Activated naive CD8-positive, alpha-beta T cell treated with anti-CD3 and anti-CD28 coated beads for 36 hours (primary cell): ENCODE measurements at places on chromosomes 6 and 20. TPM values are rescaled to one million over a fixed set of nuclear protein-coding genes. Genes with fewer than 3 reads are reported as not detected.

- no peak for DNase-seq
Measured at GRCh38 chr6:40695750-40696415, 108.7 kb upstream of the LRFN2 start.

DNA sequence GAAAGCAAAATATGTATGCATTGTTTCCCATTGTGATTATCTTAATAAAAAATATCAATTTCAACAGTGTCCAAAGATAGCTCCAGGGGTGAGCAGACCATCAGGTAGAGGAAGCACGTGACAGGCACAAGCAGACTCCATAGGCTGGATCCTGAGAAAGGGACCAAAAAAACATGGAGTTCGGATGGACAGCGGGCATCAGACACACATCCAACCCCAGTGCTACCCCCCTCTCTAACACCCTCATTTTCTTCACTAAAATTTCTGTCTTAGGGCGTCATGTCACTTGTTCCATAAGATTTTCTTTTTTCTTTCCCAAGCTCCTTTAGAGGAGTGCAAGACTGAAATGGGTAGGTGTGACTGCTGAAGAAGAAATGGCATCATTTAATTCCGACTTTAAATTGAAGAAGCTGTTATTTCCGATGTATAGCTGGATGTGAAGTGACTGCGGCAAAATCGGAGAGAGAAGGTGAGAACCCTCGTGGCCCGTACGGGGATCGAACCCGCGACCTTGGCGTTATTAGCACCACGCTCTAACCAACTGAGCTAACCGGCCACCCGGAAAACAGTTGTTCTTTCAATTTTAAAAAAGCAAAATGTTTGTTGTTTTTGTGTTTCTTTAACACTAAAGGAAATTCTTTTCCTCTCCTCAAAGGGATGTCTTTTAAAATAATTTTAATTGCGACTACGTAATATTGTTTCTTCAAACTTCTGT, 10.3 kb upstream of the PRSS16 start:
- peak; percentile 57 for DNase-seq

DNA sequence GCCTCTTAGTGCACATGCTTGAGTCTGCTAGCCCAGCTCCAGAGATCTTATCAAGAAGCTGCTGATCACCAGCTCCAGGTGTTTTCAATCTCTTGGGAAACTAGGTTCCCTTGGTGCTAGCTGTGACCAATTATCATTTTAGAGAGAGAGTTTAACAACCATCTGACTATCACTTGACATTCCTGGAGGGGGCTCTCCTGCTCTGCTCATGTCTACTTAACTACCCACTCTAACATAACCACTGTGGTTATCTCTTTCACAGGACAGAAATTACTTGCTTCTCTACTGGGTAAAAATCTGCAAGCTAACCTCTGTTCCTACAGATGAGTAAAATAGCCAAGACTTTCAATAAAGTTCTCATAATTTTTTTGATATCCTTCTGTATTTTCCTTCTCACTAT, 823.4 kb upstream of the GJE1 start:
- DNase-seq = no peak

GRCh38 chr6:121582262-121582661, 146.8 kb downstream of the GJA1 start:
- DNase-seq = no peak

DNA sequence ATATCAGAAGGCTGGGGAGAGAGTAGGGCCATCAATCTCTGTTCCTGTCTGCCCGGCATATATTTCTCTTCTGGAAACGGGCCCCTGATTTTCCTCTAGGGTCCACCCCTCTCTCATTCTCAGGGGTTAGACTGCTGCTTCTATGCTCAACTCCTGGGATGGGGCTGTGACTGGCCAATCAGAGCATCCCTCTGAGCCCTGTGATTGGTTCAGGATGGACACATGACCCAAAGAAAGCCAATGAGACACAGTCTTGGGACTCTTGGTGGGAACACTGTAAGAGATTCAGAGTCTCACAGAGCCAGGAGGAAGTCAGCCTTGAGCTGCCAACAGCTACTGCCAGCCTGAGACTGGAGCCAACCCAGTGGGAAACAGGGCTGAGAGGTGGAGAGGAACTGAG, 31.0 kb upstream of the KCNB1 start:
- no peak for DNase-seq

GRCh38 chr6:139800837-139801236, 426.4 kb upstream of the CITED2 start:
- DNase-seq = no peak

DNA sequence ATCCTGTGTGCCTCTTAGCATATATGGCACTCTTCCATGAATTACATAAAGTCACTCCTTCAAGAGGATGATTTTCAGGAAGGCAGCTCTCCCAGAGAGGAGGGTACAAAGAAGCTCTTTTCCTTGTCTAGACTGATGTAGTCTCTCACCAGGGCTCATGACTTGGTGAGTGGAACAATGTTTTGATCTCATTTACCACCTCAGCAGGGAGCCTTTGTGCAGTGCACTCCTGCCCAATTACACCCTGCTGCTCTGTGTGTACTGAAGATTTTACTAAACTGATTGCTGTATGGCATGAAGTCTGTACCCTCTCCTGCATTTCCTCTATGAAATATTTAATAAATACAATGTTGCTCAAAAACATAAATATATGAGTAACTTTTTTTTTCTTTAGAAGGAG, 598.3 kb upstream of the HS3ST5 start:
- no peak for DNase-seq

GRCh38 chr20:40144581-40144980, 544.5 kb downstream of the MAFB start:
- DNase-seq = no peak

DNA sequence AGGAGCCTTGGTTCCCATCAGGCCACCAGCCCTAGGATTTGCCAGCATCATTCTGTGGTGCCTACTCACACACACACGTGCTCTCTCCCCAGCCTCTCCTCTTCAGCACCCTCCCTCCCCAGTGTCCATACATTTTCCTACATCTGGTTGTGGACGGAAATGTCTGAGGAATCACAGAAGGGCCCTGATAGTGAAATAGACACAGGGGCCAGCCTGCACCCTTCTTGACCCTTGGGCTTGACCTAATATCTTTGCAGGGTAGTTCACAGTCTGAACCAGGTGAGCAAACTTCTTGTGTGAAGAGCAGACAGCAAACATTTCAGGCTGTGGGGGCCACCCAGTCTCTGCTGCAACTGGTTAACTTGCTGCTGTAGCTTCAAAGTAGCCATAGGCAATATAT, 108.5 kb upstream of the NXT1 start:
- DNase-seq = no peak

DNA sequence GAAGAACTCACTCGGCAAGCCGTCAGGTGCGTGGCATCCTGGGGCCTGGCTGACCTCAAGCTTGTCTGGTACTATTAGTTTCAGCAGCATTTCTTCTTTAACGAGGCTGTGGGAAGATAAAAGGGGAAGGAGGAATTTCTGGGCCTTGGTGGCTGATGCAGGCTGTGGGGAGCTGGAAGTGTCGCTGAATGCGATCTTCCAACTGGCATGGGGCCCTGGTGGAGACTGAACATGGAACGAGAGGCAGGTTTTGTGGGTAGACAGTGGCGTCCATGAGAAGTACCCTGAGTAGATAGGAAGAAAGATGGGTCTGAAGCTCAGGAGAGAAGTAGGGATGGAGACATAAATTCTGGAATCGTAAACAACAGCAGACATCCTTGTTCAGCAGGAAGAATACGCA, 23.9 kb downstream of the ERMARD start:
- no peak for DNase-seq

GRCh38 chr6:27053738-27054137, 193.8 kb upstream of the PRSS16 start:
- DNase-seq = no peak

GRCh38 chr6:152637296-152638047, at the start of gene SYNE1:
TSS of gene SYNE1 (minus strand) at chr6:152637362. CDS start at chr6:152628331, 9,031 bp downstream.
- DNase-seq = no peak

DNA sequence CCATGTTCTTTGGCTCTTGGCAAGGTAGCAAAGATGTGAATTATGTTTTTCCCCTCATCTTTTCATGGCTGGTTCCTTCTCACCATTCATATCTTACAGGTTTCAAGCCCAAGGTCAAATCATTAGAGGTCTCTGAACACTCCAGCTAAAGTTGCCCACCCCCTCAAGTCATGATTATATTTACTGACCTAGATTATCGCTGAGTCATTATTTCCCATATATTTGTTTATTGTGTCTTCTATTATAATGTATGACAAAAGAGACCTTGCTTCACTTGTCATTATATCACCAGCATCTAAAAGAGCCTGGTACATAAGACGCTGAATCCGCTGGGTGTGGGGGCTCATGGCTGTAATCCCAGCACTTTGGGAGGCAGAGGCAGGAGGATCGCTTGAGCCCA, 12.4 kb downstream of the DSN1 start:
- DNase-seq = no peak

DNA sequence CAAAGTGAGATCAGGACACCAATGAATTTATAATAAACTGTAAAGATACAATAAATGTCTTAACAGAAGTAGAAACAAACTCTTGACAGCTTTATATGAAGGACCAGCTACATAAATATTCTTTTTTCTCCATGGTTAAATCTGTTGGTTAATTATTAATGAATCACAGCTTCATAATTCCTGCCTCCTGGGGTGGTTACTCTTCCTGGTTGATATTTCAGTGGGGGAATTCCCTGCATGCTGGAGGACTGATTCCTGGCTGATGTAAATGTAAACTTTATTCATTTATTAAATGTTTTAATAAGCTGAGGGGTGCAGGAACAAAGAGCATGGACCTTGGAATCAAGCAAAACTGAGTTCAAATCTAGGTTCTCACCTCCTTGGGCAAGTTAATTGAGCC, 16.2 kb upstream of the RCAN2 start:
- DNase-seq = no peak

GRCh38 chr6:17012421-17013225, 89.2 kb upstream of the STMND1 start:
- DNase-seq = no peak

GRCh38 chr6:110738899-110739365, 76.3 kb downstream of the CDK19 start:
- DNase-seq = no peak

DNA sequence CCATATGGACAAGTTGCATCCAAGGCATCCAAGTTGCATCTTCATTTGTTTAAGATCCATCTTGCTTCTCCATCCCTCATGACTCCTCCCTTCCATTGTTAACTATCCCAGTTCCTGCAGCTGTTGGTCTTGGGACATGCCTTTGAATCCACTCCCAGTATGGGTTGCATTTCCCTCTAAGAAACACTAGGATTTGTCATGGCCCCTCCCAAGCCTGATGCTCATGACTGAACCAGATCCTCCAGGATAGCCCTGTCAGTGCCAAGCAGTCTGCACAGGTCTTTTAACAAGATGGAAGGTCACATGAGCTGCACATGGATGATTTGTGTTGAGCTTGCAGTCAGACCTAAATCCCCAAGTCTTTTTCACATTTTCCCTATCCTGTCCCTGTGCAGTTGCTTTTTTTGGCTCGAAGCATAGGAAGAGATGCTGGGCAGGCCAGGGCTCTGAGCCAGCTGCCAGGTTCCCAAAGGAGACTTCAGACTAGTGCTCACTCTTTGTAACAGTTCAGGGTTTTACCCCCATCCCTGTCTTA, 4.2 kb downstream of the PPP2R5D start:
- DNase-seq = no peak

- DNase-seq = peak; percentile 86
Measured at GRCh38 chr6:34237722-34238584, 1.3 kb downstream of the HMGA1 start.

GRCh38 chr20:19658137-19658536, 99.9 kb upstream of the RIN2 start:
- DNase-seq = no peak

DNA sequence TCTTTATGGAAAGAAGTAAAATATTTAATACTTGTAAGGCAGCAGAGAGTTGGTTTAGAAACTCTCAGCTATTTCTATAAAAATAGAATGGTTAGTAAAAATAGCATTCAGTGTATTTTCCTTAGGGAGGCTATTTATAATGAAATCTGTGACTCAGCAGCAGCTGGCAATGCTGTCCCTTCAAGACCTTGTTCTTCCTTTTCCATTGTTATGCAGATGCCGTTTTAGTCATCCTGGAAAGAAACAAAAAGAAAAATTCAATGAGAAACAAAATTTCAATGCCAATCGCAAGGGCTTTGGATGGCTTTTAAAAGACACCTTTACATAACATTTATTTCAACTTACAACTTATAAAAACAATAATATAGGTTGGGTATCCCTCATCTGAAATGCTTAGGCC, 17.5 kb downstream of the MPC1 start:
- DNase-seq = no peak

DNA sequence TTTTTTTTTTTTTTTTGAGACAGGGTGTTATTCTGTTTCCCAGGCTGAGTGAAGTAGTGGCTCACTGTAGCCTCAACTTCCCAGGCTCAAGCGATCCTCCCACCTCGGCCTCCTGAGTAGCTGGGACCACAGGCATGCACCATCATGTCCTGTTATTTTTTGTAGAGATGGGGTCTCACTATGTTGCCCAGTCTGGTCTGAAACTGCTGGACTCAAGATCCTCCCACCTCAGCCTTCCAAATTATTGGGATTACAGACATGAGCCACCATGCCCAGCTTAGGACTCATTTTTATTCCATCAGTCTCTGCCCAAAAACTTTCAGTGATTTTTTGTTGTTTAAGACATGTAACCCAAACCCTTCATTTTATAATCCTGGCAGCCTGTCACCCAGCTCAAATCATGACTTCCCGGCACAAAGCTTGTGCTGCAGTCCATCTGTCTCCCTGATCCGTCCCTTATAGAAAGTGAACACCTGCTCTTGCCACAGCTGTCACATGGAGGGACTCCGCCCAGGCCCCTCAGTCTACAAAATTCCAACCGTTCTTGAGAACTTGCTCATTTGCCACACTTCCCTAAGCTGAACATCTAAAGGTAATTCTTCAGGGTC, 183.9 kb upstream of the JARID2 start:
- DNase-seq = no peak

DNA sequence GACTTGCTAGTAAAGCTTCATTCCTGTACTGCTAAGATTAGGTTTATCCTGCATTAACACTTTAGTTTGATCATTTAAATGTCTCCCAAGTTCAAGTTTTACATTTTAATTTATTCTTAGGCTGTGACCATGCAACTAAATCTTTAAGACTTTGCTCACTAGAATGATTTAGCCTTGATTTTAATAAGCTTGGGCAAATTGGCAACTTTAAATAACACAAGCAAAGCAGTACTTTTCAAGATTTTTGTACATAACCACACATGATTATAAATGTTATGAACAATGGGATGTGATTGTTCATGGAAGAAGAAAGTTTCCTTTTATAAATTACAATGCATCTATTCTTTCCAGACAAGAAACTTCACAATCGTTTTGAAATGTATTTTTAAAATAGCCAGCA, 948.0 kb upstream of the EPHA7 start:
- DNase-seq = no peak

- DNase-seq = no peak
Measured at GRCh38 chr6:71168233-71168765, 120.3 kb upstream of the OGFRL1 start.

GRCh38 chr6:163711615-163712565, 297.4 kb downstream of the QKI start:
- no peak for DNase-seq

- DNase-seq = no peak
Measured at GRCh38 chr6:140321891-140322290, 947.4 kb upstream of the CITED2 start.

ADGRF5 gene
- not detected for total RNA-seq

BMP6 gene
- total RNA-seq = not detected

ADGRF4 gene
- total RNA-seq = not detected

ARFGEF3 gene
- total RNA-seq = 1.7 TPM

SIRPB2 gene
- not detected for total RNA-seq

OOEP gene
- total RNA-seq = not detected

SLC35D3 gene
- total RNA-seq = not detected
